Femur (tissue), 1 donor: ENCODE measurements at places on chromosomes 16 and 17.

GRCh38 chr16:71352963-71353460 lies 5.5 kb upstream of the CALB2 start:
- DNase-seq = no peak

- no peak for DNase-seq
Measured at GRCh38 chr16:86167061-86167460, 268.1 kb downstream of the IRF8 start.

DNA sequence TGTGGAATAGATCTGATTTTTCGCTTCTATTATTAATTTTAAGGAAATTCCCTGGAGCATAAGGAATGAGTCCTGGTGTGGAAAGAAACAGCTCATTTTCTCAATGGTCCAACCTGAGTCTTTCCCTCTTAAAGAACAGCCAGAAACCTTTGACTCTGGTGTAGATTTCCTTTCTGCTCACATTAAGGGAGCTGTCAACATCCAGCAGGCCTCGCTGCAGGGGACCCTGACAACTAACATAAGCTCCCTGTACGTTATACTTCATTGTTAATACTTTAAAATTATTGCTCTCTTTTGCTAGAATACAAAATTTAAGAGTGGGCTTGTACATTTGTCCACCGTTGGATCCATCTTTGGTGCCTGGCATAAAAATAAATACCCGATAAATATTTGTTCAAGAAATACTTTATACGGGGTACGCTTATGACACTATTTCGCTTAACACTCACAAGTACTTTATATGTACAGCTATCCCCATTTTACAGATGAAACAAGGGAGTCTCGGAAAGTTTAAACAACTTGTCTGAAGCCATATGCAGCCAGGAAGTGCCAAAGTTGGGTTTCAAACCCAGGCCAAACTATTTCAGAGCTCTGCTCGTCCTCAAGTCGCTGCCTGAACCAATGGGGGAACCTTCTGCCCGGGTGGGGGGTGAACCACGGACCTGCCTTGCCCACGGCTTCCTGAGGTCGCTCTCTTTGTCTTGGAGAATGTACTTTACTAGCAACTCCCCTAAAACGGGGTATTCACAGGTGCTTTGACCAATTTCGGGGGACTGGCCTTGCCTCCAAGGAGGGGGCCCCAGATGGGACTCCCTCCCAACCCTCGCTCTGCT lies 611 bp downstream of the SMARCE1 start:
- DNase-seq = no peak

- no peak for DNase-seq
Measured at GRCh38 chr16:57042157-57043111, 49.9 kb upstream of the CPNE2 start.

- DNase-seq = no peak
Measured at GRCh38 chr16:85536411-85537330, 76.5 kb upstream of the GSE1 start.

- DNase-seq = no peak
Measured at GRCh38 chr17:41301916-41302901, at the start of gene KRTAP29-1. Gene KRTAP29-1 (minus strand): TSS chr17:41302851. CDS start chr17:41302851, 0 bp downstream.

DNA sequence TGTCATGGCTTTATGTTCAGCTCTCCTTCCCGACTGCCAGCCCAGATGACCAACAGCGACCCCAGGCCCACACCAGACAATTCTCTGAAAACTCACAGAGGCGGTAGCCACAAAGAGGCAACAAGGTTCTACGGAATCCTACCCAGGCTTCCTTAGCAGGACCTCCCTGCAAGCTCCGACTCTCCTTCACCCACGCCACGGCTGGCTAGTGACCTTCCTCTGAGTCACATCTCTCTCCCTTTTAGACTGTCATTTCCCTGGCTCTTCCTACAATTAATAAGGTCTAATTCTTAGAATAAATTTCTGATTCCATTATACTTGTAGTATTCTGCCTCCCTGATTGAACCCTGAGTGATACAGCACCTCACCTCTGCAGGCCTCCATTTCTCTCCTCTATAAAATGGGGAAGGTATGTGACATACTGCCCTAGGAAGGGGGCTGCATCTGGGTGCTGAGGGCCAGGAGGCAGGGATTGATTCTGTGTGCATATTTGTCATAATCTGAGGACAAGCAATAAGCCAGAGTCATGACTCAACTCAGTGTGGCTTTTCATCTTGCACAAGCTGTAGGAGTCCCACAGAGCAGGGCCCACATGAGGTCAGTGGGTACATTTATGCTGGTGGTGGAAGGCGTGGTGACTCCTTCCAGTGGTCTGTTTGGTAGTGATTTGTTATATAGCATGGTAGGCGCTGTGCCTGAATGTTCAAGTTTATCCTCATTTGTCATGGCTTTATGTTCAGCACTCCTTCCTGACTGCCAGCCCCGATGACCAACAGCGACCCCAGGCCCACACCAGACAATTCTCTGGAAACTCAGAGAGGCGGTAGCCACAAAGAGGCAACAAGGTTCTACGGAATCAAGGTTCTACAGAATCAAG lies 46.2 kb downstream of the SMPD3 start:
- DNase-seq = no peak

DNA sequence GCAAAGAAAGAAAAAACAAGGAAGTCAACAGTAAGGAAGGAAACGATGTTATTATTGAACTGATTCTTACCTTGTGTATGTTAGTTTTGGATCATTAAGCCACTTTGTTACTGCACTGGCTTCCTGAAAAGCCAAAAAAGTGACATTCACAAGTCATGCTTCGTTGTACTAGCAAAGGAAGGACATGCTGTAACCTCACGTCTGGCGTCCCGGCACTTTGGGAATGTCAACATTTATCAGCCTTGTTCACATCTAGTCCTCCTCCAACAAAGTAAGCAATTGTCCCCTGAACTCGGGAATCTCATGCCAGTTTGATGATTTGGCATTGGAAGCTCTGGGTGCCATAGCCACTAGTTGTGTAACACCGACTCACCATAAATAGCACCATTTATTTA lies 731 bp upstream of the MKS1 start:
- DNase-seq = no peak

GRCh38 chr16:10589109-10589508 lies 8.7 kb upstream of the EMP2 start:
- no peak for DNase-seq

- DNase-seq = no peak
Measured at GRCh38 chr17:36901506-36901905, 35.8 kb upstream of the LHX1 start.

DNA sequence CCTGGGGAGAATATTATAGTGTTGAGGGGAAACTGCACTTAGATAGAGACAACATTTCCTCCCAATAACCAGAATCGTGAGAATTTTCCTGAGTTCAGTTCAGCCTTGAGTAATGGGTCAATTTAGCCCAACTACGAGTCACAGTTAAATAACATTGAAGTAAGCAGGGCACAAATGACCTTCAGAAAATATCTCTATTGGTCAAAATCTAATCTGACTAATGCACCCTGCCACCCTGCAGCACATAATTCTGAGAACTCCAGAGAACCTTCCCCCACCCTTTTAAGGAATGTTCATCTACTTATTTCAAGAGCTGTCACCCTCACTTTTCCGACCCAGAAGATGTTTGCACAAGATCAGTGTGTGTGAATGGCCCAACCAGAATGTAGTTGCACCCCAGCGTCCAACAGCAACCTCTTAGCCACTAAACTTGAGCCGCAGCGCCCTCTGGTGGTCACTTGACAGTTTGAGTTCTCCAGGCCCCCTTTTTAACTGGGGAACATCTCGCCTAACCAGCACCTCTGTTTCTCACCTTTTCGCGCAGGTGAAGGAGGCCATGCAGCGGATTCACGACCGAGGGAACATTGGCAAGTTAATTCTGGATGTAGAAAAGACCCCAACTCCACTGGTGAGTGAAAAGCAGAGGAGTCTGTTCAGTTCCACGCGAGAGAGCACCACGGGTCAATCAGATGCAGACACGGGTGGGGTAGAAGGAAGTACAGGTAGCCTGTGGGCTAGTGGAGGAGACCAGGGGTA lies 50.9 kb upstream of the CLEC3A start:
- peak; percentile 81 for DNase-seq
